HepG2 (cell line): ENCODE measurements at places on chromosomes 11 and 22.

- no peak for DNase-seq
These were observed 5.1 kb upstream of the APLP2 start for GRCh38 chr11:130064596-130064995.

GRCh38 chr11:92159931-92160330 is 64.7 kb upstream of the FAT3 start:
- no peak for DNase-seq

- DNase-seq: no peak
These were observed 163.4 kb upstream of the NECTIN1 start for GRCh38 chr11:119892311-119892808.

DNA sequence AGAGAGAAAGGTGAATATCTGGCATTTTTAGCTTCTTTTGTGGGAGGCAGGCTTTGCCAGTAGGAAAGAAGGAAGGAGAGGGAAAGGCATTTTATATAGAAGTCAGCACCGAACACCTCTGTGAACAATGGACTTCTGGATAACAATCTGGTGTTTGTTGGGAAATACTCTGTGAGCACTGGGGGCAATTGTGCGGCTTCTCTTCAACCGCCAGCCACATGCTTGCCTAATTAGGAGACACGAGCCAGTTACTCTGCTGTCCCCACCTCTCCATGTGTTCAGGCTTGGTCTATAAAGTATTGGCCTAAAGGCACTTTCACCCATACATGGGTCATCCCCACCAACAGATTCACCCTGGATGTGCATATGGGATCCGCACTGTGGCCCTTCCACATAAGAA is 523.6 kb downstream of the NTM start:
- DNase-seq: no peak

DNA sequence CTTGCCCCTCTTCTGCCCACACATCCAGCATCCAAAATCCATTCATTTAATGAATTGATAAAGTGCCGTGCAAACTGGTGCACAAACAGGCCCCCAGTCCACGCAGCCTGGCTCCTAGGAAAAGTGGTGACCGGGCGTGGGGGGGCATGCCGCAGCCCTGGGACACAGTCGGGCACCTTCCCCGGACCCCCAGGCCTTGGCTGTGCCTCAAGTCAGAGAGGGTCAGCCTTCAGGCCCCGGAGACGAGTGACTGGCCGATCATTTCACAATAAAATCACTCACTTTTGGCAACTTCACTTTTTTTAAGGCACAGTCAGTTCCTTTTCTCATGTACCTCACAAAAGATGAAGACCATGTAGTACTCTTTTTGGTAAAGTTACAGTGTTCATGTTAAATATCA is 8.0 kb downstream of the CDPF1 start:
- DNase-seq: no peak

DNA sequence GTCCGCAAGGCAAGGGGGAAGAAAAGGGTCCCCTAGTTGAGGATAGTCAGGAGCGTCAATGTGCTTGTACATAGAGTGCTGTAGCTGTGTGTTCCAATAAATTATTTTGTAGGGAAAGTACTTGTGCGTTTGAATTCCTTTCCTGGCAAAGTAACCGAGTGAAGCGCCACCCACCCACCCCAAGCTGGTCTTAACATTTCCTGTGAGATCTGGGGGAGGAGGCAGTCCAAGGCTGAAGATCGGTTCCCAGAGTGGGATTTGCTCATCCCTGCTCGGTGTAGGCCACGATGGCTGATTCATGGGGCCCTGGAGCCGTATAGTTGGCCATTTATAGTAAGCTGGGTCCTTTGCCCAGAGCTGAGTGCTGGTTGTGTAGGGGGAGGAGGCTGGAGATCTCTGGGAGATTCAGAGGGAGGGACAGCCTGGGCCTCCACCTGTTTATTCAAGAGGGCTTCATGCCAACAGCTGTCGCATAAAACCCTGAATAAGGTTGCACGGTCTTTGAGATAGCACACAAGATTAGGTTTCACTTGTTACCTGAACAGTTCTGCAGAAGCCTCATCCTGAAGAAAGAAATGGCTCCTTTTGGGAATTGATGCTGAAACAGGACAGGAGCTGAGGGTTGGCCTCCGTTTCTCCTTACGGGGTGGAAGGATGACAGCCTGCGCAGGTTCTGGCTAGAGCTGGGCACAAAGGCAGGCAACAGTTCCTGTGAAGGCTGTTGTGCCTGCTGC is 2.4 kb downstream of the ATF4 start:
- no peak for DNase-seq

DNA sequence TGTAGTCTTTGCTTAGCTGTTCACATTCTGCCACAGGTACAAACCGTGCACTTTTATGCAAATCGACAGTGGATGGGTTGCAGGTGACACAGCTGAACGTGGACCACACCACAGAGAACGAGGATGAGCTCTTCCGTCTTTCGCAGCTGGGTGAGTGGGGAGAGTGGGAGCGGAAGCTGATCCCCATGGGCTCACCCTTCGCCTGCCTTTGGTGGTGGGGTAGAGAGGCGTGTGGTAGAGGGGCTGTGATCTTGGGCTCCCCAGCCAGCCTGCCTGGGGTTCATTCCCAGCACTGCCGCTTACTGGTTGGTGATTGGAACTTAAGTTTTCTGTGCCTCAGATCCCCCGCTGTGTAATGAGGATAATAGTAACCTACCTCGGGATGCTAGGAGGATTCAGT is 19.1 kb downstream of the TAB1 start:
- DNase-seq: no peak

- DNase-seq: no peak
These were observed 26.1 kb upstream of the CARD16 start for GRCh38 chr11:105071089-105071732.

DNA sequence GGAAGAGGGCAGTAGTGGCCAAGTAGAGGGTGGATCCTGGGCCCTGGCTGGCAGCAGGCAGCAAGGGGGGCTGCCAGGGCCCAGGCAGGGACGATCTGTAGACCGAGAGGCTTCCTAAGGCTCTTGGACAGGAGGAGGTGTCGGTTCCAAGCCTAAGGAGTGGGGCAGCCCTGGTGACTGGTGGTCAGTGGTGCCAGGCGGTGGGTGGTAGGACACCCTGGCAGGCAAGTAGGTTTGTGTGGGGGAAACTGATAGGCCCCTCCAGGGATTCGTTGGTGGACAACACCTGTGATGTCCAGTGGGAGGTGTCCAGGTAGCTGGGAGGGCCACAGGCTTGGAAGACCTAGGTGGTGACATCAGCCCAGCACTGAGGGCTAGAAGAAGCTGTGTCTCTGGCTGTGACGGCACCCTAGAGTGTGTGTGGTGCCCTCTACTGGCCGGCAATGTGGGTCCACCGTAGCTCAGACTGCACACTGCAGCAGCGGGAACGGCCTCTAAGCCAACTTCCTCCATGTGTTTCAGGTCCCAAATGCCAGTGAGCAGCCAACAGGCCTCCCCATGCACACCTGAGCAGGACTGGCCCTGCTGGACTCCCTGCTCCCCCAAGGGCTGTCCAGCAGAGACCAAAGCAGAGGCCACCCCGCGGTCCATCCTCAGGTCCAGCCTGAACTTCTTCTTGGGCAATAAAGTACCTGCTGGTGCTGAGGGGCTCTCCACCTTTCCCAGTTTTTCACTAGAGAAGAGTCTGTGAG is 9.4 kb upstream of the SAMM50 start:
- DNase-seq: peak; percentile 60
